ENCODE measurements at places on chromosomes 4 and X.

DNA sequence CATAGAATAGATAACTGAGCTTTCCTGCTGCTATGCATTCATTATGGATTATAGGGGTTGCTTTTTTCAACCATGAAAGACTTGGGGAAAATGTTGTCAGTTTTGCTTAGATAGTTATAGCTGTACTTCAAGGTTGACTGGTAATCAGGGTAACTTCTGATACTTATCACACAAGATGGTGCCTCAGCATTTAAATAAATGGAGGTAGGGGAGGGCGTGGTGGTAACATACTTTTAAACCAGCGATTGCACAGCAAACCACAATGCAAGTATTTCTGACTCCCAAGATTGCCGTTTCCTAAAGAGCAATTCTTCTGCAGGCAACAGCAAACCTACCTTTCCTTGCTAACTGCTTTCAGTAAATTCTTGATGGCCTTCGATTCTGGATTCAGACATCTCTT lies 1.3 kb downstream of the CXCL10 start:
- no peak for DNase-seq

DNA sequence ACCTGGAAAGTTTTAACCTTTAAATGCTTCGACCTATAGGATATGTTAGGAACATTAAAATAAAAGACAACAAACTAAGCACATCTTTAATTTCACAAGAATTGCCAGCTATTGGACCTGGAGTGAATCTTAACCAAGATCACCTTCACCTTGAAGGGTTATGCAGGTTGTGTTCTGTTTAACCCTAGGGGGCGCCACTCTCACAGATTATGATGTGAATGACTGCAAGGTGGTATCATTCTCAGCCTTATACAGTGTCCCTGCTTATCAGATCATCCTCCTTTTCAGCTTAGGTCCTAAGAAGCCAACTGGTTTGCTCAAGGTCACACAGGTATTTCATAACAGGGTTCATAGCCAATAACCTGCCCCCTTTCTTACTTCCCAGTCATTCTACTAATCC lies 23.5 kb downstream of the INTS6L start:
- DNase-seq: peak; percentile 1

GRCh38 chrX:24577091-24577490 lies 70.1 kb downstream of the PCYT1B start:
- no peak for DNase-seq

- DNase-seq: peak; percentile 69
These were observed 144.6 kb upstream of the NOCT start for GRCh38 chr4:138870737-138871554.

DNA sequence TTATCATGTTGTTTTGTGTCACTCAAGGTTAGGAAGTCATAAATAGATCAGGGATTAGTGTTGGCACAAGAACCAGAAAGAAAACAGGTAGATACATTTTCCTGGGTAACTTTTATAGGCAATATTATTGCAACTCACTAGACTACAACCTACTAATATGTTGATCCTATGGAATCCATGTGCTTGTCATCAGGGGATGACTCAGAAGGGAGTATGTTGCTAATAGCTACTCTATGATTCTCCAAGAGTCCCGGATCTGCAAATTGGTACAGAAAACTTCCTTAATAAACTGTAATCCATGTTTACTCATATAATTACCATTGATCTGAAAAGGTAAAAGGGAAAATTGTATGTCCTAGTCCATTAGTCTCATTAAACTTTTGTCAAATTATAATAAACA lies 11.7 kb upstream of the GNRHR start:
- no peak for DNase-seq

DNA sequence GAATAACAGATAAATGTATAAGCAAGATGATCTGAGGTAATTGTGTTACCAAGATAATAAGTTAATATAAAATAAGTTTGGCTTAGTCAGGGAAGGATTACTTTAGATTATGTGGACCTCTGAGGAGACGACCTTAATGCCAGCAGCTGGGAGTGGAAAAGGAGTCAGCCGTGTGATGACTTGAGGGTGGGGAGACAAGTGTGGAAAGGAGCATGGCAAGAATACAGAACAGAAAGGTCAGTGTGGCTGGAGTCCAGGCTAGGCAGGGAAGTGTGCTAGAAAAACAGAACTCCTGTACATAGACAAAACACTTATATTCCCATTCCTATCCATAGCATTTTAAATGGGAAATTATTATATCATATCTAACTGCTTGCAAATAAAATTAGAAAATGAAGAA lies 138.8 kb downstream of the PDLIM5 start:
- no peak for DNase-seq

DNA sequence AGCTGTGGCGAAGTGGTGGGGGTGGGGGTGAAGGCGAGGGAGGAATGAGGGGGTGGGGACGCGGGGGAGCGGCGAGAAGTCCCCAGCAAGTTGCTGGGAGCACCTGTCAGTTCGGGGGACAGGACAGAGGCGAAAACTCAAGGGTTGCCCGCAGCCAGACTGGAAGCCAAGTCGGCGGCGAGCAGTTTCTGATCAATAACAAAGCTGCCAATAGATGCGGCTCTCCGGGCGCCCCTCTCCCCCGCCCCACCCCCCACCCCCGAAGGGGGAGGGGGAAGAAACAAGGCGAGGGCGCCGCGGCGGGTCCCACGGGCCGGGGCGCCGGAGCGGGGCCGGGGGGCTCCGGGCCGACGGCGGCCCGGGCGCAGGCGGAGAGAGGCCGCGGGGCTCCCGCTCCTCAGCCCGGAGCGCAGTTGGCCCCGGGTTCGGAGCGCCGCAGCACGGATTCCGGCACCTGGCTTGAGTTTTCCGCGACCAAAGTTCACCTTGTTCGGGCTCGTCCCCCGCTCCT lies 379 bp downstream of the PDGFC start:
- DNase-seq: peak; percentile 29

DNA sequence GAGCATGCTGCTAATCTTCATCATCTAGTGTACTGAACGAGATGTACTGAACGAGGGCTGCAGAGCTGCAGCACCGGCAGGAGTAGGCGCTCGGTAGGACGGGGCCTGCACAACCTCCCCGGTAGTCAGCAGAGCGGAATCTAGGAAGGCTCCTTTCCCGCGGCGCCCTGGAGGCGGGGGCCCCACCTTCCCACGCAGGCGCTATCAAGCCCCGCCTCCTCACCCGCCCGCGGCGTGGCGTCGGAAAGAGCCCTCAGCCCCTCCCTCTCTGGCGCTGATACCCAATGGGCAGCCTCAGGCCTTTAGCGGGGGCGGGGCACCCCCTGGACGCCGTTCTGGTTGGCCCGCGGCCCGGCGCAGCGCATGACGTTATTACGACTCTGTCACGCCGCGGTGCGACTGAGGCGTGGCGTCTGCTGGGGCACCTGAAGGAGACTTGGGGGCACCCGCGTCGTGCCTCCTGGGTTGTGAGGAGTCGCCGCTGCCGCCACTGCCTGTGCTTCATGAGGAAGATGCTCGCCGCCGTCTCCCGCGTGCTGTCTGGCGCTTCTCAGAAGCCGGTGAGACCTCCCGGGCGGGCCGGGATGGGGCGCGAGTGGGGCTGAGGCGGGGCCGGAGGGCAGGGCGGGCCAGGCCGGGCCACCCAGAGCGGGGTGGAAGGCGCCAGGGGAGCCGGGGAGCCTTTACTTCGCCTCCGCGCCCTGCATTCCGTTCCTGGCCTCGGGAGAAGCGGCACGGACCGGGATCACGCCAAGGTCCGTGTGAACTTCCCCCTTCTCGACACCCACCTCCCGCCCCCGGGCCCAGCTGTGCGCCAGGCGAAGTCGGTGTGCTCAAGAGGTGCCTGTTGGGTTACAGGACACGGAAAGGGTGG lies at the start of gene PDHA1:
PDHA1 (plus strand) TSS at position 393 of the 874 bp plus-strand sequence; CDS start at position 504, 111 bp downstream.
- DNase-seq: peak; percentile 89

DNA sequence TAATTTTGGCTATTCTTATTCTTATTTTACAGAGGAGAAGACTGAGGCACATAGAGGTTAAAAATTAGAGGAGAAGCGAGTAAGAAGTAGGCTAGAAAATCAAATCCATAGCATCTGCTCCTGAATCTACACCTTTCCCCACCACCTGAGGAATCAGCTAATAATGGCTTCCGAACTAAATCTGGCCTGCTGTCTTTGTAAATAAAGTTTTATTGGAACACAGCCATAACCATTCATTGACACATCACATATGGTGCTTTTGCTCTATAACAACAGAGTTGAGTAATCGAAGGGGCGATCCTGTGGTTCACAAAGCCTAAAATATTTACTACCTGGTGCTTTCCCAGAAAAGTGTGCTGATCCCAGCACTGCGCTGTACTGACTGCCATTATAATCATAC lies 38.2 kb downstream of the F11 start:
- DNase-seq: no peak

- no peak for DNase-seq
These were observed 9.4 kb upstream of the CCNQ start for GRCh38 chrX:153608376-153608775.

DNA sequence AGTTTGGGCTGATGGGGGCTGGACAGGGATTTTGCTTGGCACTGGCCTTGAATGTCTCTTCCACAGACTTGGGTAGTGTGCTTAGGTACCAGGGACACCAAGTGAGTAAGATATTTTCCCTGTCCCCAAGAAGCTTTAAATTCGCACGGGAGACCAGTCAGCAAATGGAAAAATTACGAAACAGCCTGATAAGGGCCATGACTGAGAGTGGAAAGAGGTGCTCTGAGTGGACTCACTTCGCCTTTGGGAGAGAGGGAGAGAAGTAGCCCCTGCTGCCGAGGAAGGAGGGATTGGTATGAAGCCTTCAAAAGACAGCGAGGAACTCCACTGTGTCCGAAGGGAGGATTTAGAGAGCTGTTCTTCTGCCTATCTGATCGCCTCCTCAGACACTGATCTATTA lies 2.6 kb downstream of the LSM6 start:
- no peak for DNase-seq

DNA sequence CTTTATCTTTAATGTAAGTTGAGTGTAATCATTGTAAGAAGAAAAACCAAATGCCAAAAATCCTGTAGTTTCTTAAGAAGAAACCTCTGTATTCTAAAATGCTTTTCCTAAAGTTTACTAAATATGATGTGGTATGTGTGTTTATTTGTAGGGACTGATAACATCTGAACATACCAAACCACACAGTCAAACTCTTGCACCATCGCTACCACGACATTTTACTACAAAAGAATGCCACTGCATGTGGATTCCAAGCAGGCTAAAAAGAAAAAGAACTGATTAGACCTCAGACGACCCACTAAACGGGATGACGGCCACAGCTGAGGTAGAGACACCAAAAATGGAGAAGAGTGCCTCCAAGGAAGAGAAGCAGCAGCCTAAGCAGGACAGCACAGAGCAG lies 46.1 kb downstream of the LAS1L start:
- DNase-seq: no peak

GRCh38 chr4:75251547-75251946 lies 262.7 kb downstream of the RCHY1 start:
- DNase-seq: peak; percentile 9

DNA sequence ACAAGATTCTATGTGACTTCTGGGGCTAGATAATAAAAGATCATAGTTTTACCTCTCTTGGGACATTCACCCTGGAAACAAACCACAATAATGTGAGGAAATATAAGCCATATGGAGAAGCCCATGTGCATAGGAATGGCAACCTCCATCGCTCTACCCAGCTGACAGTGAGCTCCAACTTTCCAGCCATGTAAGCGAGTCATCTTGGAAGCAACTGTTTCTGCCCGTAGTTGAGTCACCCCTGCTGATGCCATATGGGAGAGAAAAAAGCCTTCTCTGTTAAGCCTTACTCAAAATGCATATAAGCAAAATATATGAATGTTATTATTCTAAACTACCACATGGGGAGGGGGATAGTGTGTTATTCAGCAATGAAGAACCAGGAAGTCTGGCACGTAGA lies 31.4 kb upstream of the RELL1 start:
- no peak for DNase-seq

- no peak for DNase-seq
These were observed 31.8 kb upstream of the ACSL1 start for GRCh38 chr4:184857441-184858121.

GRCh38 chrX:30153881-30154260 lies 61.5 kb upstream of the MAGEB2 start:
- DNase-seq: no peak

- DNase-seq: no peak
These were observed 3.2 kb upstream of the NFKB1 start for GRCh38 chr4:102497986-102498385.

- DNase-seq: no peak
These were observed 150.3 kb downstream of the DCTD start for GRCh38 chr4:182766857-182767250.

- no peak for DNase-seq
These were observed 42.8 kb downstream of the CUL4B start for GRCh38 chrX:120517936-120518335.

DNA sequence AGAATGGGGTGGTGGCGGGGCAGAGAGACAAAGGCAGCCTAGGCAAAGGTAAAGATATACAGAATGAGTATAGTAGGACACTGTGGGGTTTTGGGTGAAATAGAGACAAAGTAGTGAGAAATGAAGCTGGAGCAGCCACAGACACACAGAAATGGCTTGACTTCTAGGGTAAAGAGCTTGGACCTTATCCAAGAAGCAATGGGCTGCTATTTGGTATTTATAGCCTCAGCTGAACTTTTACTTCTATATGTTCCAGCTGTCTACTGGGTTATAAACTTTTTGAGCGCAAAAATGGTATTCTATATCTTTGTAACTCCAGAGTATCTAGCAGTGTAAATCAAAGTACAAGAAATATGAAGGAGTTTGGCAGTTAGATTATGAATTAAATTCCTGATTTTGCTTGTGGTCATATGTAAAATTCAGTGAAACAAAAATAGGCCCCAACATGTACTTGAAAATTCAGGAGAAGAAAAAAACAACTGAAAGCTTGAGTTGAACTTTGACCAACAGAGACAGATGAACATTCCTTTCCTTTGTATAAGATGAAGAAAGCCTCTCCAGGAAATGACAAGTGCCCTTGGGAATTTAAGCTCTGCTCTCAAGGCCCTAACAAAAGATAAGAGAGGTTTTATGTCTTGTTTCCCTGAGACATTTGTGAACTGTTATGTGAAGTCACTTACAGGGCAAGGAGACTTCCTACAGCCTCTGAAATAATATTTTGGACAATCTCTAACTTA lies 354.1 kb downstream of the CHIC1 start:
- no peak for DNase-seq

DNA sequence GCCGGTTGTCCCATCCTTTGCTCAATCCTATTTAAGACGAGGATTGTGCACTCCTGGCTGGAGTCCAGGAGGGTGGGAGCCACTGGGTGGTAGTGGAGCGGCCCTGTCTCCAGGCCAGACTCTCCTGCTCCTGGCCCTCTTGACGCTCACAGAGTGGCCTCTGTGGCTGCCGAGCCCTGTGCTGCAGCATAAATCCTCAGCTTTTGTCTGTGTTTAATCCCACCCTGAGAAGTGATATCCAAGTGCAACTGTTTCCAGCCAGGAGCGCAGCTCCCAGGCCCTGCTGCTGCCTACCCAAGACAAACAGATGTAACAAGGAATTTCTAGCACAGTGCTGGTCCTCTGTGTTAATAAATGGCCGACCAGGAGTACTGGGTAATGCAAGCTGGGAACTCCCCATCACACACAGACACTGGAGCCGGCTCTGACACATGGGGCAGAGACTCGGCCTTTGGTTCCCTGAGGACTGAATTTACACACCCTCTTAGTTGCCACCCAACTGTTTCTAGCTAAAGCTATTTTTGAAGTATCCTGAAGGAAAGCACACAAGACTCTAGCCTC lies 85.3 kb downstream of the GATB start:
- no peak for DNase-seq

Measured in GM20000 (cell line).